ENCODE measurements at places on chromosomes 2 and 18.

DNA sequence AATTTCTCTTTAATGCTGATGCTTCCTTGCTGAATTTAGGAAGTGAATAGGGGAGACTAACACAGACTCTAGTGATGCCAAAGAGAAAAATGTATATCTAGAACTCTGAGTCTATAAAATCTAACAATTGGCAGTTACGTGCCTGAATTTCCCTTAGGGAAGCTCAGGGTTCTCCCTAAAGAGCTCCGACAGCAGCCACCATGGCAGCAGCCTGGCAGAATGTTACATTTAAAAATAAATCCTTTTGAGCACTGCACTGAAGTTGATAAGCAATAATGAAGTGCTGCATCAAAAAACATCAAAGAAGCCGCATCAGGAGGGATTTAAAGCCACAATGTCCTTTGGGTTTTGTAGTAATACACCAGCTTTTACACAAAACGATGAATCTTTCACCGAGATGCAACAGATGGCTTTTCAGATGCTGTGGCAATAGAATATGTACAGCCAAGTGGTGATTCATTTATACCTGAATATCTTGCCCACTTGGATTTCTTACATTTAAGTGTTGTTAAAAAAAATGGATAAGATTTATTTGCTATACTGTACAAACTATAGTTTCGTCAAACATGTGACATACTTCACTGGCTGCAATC, 291.2 kb upstream of the SESTD1 start:
- no peak for DNase-seq

DNA sequence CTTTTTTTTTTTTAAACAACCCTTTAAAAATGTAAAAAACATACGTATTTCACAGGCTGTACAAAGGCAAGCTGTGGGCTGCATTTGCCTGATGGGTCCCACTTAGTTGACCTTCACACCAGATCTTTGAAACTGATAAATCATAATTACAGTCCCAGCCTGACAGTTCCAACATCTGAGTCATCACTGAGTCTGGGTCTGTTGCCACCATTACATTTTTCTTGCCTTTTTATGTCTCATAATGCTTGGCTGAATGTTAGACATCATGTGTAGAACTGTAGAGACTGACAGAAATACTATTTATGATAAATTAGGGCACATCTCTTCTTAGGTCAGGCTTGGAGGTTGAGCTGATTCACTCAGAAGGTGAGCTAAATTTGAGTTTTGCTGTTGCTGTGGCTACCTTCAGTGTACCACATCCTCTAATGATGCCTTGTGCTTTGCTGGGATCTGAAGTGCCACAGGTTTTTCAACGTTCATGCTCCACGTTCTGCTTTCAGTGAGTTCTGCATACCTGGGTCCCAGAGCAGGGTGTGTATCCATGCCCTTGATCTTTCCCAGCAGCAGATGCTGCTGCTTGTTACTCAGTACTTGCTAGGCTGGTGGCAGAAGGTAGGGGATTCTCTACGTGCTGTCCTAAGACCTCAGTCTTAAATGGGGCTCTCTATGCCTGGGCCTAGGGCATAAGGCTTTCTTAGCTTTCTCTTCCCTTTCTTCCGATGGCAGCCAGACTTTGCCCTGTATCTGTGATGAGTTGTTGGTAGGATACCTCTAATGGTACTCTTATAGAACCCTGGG, 160.6 kb upstream of the SMAD7 start:
- no peak for DNase-seq

DNA sequence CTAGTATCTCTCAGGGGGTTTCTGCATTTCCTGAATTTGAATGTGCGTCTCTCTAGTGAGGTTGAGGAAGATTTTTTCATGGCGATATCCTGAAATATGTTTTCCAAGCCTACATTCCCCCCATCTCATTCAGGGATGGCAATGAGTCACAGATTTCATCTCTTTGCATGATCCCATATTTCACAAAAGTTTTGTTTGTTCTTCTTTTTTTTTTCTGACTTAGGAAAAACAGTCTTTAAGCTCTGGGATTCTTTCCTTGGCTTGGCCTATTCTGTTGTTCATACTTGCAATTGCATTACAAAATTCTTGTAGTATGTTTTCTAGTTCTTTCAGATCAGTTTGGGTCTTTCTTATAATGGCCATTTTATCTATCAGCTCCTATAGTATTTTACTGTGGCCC, 136.5 kb downstream of the DSEL start:
- DNase-seq: no peak

DNA sequence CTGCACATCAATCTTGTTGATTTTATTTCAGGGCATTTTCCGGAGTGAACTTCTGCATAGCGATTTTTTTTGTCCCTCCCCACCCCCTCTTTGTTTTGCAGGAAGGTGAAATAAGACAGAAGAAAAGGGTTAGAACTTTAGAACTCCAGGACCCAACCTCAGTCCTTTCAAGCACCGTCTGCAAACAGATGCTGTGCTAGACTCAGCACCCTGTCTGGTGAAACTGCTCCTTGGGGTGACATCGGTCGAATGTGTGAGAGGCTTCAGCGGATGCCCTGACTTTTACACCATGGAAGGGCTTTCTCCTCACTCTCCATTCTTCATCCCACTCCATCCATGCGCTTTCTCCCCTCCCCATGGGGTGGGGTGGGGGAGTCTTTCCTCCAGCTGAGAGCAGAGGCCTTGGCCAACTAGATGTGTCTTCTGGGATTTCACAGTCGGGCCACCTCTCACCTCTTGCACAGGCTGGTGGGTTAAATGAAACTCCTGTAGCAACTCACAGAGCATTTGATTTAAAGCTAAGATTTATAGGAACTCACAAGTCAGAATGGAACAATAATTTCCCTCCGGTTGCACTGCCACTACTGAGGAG, 43.3 kb upstream of the EDAR start:
- no peak for DNase-seq

DNA sequence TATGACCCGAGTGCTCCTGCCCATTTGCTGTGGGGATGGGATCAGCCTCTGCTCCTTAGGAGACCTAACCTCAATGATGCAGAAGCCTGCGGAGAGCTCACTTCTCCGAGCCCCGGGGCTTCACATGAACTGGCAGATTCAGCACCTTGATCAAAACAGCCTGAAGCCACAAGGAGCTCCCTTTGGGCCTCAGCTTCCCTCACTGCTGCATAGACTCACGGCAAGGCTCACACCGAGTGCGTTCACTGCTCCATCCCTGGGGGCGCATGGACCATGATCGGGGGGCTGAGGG, 33.0 kb downstream of the CRACDL start:
- peak; percentile 30 for DNase-seq

DNA sequence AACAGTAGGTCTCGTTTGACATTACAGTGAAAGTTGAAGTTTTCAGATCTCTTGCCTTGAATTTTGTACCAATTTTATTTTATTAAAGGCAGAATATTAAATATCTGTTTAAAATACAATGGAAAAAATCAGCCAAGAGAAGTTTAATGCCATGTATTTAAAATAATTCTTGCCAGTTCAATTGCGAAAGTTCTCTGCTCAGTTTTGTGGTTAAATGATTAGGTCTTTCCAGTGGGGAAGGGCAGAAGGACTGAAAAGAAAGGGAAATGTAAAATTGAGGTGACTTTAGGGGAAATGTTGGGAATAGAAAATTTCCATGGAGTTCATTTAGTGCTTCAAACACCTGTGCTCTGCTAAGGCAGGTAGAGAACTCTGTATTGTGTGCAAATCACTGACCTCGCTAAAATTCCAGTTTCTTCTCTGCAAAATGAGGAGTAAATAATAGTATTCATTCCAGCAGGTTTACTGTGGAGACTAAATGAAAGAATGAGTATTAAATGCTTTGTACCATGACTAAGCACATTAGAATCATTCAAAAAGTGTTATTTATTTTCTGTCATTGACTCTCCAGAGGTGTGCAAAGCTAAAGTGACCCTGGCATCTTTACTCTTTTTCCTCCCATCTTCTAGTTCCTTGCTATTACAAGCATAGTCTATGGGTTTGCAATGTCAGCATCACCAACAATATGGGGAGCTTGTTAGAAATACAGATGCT, 74.4 kb downstream of the KIAA1328 start:
- DNase-seq: no peak

GRCh38 chr2:55364189-55365055, 55.2 kb downstream of the CCDC88A start:
- peak; percentile 61 for DNase-seq

GRCh38 chr2:67797801-67798540, 264.8 kb downstream of the C1D start:
- no peak for DNase-seq

- no peak for DNase-seq
These were observed 46.6 kb upstream of the TMEM200C start for GRCh38 chr18:5941890-5942289.

- DNase-seq: no peak
These were observed 36.9 kb upstream of the KLF7 start for GRCh38 chr2:207202645-207203044.

- no peak for DNase-seq
These were observed 45.8 kb downstream of the MBP start for GRCh38 chr18:77086656-77087392.

DNA sequence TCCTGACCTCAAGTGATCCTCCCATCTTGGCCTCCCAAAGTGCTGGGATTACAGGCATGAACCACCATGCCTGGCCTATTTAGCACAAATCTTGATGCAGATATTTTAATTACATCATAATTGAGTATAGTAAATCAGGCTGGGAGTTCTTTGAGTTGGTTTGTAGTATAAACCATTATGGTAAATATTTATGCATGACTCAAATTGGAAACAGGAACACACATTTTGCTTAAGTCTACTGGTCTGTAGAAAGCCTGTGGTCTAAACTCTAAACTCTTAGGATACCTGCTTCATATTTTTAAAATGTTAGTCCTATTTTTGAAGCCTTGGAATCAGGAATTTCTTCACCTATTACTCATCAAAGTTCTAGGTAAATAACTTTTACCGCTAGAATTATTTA, 16.8 kb downstream of the ASXL3 start:
- no peak for DNase-seq

GRCh38 chr18:44736664-44737380, 56.1 kb downstream of the SETBP1 start:
- DNase-seq: no peak

DNA sequence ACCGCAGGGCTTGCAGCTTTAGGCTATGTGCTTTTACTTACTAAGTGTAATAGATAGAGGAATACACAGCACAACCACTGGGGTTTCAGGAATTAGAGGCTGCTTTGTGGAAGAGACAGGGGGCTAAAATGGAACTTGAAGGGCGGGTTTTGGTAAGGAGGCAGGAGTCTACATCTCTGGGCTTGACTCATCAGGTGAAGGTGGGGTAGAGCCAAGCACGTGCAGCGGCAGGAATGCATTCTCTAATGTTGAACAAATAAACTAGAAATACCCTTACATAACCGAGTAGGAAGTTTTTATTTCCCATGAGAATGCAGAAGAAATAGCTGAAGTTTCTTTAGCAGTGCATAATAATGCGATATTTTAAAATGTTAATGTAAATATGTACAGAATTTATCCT, 673.8 kb upstream of the SALL3 start:
- no peak for DNase-seq

GRCh38 chr2:186304064-186304463, 182.0 kb upstream of the ZC3H15 start:
- DNase-seq: no peak

- DNase-seq: no peak
These were observed 21.6 kb downstream of the EFEMP1 start for GRCh38 chr2:55901941-55902340.

GRCh38 chr2:150376553-150377335, 110.7 kb downstream of the RND3 start:
- no peak for DNase-seq

Measured in SJSA1 (cell line).